ENCODE measurements at places on chromosomes 5 and 9. TPM values are rescaled to one million over a fixed set of nuclear protein-coding genes. Genes with fewer than 3 reads are reported as not detected.

Gene DNM1
- total RNA-seq: 22.6 TPM

Gene KCTD16
- 2.5 TPM for total RNA-seq

Gene FOXD4
- 0.60 TPM for total RNA-seq

- no peaks in the 10 kb centered on the region for H3K36me3 ChIP-seq
- no peaks in the 10 kb centered on the region for H3K27me3 ChIP-seq
- no peak overlapping the region for H3K4me3 ChIP-seq
- no peak overlapping the region for H3K27ac ChIP-seq
- no peaks in the 10 kb centered on the region for H3K4me1 ChIP-seq
- DNase-seq: peak; percentile 38
Measured at GRCh38 chr9:84781458-84781857, 111.9 kb downstream of the NTRK2 start.

- no peak overlapping the region for H3K4me3 ChIP-seq
- H3K27me3 ChIP-seq: no peaks in the 10 kb centered on the region
- H3K27ac ChIP-seq: no peak overlapping the region
- H3K36me3 ChIP-seq: no peaks in the 10 kb centered on the region
- H3K4me1 ChIP-seq: peaks cover 4% of the 10 kb centered on the region
Measured at GRCh38 chr9:89305868-89306267, 5.1 kb upstream of the CKS2 start.

DNA sequence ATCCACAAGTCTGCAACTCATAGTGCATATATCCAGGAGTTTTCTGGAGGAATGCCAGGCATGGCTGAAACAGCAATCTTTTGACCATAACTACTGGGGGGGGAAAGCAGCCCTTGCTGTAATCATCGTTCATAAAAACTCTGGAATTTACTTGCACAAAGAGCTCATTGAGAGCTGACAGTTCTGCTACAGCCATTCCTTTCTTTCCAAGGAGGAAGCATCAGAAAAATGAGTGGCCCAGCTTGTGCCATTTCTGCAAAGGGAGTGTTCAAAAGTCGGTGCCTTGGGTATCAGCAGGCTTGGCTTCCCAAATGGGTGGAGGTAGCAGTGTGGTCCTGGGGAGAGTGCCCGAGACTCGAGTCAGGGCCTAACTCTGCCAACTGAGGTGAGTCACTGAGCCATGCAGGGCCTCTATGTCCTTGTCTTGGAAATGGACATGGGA is 101.5 kb downstream of the GCNT1 start:
- no peaks in the 10 kb centered on the region for H3K27me3 ChIP-seq
- no peak overlapping the region for H3K4me3 ChIP-seq
- DNase-seq: no peak

DNA sequence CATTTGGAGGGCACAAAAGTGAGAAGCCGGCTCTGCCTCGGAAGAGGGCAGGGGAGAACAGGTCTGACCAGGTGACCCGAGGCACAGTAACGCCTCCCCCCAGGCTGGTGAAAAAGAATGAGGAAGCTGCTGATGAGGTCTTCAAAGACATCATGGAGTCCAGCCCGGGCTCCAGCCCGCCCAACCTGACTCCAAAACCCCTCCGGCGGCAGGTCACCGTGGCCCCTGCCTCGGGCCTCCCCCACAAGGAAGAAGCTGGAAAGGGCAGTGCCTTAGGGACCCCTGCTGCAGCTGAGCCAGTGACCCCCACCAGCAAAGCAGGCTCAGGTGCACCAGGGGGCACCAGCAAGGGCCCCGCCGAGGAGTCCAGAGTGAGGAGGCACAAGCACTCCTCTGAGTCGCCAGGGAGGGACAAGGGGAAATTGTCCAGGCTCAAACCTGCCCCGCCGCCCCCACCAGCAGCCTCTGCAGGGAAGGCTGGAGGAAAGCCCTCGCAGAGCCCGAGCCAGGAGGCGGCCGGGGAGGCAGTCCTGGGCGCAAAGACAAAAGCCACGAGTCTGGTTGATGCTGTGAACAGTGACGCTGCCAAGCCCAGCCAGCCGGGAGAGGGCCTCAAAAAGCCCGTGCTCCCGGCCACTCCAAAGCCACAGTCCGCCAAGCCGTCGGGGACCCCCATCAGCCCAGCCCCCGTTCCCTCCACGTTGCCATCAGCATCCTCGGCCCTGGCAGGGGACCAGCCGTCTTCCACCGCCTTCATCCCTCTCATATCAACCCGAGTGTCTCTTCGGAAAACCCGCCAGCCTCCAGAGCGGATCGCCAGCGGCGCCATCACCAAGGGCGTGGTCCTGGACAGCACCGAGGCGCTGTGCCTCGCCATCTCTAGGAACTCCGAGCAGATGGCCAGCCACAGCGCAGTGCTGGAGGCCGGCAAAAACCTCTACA is 11.8 kb downstream of the QRFP start:
- no peak for DNase-seq
- H3K36me3 ChIP-seq: peaks cover 33% of the 10 kb centered on the region
- no peak overlapping the region for H3K27ac ChIP-seq
- no peak overlapping the region for H3K4me3 ChIP-seq

DNA sequence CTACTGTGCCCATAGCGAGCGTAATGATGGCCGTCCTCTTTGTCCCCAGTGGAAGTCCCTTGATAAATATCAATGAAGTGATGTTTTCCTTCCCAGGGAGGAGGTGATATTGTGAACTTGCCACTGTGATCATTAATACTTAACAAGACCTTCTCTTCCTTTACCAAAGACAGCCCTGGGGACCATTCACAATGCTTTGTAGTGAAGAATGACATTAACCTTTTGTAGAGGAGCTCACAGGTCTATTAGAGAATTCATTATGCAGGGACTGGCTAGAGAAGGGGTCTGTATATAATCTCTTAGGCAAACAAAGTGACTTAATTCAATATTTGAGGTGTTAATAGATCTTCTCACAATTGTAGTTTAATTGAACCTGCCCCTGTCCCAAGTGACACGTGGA is 452.9 kb upstream of the DMAC1 start:
- no peaks in the 10 kb centered on the region for H3K4me1 ChIP-seq
- no peaks in the 10 kb centered on the region for H3K36me3 ChIP-seq
- H3K4me3 ChIP-seq: no peak overlapping the region

- no peak overlapping the region for H3K4me3 ChIP-seq
- H3K27ac ChIP-seq: peak overlapping the region; percentile 71
- no peak for DNase-seq
- H3K27me3 ChIP-seq: no peaks in the 10 kb centered on the region
Measured at GRCh38 chr5:95770830-95771708, 39.9 kb downstream of the RHOBTB3 start.

- no peak overlapping the region for H3K27ac ChIP-seq
- H3K36me3 ChIP-seq: no peaks in the 10 kb centered on the region
- H3K4me3 ChIP-seq: no peak overlapping the region
Measured at GRCh38 chr5:21689587-21689986, 1163.6 kb downstream of the CDH12 start.

DNA sequence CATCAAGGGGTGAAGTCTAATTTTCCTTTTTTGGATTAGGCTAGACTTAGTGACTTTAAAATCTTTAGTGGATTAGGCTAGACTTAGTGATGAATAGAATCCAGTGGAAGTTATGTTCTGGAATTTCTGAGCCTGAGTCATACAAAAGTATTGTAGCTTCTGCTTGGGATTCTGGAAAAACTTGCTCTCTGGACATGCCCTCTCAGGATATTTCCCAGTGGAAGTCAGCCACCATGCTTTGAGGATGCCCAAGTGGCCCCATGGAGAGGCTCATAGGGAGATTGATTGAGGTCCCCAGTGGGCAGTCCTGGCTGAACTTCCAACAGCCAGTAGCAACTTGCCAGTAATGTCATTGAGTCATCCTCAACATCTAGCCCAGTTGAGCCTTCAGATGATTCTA is 112.4 kb upstream of the PRLR start:
- H3K27me3 ChIP-seq: no peaks in the 10 kb centered on the region
- H3K27ac ChIP-seq: no peak overlapping the region
- no peak overlapping the region for H3K4me3 ChIP-seq
- H3K4me1 ChIP-seq: no peaks in the 10 kb centered on the region

DNA sequence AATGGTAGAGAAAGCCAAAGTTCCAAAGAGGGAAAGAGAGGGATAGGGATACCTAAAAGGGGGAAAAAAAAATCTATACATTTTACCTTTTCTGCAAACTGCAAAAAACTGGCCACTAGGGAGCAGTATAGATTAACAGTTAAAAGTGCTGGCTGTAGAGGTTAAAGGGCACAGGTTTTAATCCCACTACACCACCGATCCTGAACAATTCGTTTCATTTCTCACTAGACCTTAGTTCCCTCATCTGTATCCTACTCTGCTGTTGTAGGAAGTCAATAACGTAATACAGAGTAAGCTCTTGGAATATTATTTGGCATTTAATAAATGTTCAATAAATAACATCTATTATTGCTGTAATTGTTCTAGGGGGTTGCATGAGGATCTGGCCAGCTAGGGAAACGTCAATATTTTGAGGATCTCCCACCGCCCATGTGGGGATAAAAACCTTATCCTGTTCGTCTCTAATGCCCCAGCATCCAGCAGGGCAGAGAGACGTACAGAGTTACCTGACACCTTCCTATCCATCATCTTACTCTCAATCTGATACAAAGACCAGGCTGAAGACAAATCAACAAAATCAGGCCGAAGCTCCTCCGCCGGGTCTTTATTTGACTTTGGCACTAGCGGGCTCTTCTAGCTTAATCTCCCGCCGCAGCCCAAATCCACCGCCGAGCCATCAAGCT is 757 bp downstream of the CDC26 start:
- H3K27me3 ChIP-seq: no peaks in the 10 kb centered on the region
- no peak for DNase-seq
- peak overlapping the region; percentile 82 for H3K27ac ChIP-seq
- H3K4me3 ChIP-seq: peak overlapping the region; percentile 89
- H3K36me3 ChIP-seq: peaks cover 6% of the 10 kb centered on the region

DNA sequence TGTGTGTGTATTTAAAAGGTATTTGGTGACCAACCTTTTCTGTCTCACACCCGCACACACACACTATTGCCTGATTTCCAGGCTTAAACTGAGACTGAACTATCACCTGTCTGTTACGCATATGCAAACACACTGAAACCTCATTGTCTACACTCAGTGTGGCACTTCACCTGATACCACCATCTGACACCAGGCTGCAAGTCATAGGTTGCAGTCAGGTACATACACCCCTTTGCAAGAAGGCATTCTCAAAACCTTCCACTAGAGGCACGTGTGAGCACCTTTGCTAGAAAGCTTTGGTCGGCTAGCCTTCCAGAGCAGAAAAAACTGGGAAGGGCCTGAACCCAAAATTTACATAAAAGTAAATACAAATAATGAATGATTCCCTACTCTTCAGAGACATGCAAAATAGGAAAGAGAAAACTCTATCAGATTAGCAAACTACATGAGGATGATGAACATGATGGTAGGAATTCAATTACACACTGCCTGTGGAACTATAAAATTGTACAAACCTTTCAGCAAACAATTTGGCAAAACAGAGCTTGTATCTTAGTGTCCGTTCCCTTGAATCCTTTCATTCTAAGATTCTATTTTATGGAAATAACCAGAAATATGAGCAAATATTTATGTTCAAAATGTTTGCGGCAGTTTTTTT is 5.9 kb upstream of the FOXD1 start:
- H3K27me3 ChIP-seq: peaks cover 28% of the 10 kb centered on the region
- H3K4me3 ChIP-seq: no peak overlapping the region
- DNase-seq: peak; percentile 64
- no peak overlapping the region for H3K27ac ChIP-seq
- no peaks in the 10 kb centered on the region for H3K4me1 ChIP-seq

GRCh38 chr5:153765987-153766386 is 272.7 kb downstream of the FAM114A2 start:
- DNase-seq: no peak
- H3K36me3 ChIP-seq: no peaks in the 10 kb centered on the region
- H3K27me3 ChIP-seq: no peaks in the 10 kb centered on the region
- H3K27ac ChIP-seq: no peak overlapping the region
- H3K4me3 ChIP-seq: no peak overlapping the region
- H3K4me1 ChIP-seq: no peaks in the 10 kb centered on the region

- H3K4me3 ChIP-seq: no peak overlapping the region
- no peaks in the 10 kb centered on the region for H3K36me3 ChIP-seq
- H3K27me3 ChIP-seq: no peaks in the 10 kb centered on the region
- peaks cover 9% of the 10 kb centered on the region for H3K4me1 ChIP-seq
- DNase-seq: peak; percentile 86
- H3K27ac ChIP-seq: peak overlapping the region; percentile 13
Measured at GRCh38 chr9:95772320-95773052, 103.0 kb upstream of the ERCC6L2 start.

DNA sequence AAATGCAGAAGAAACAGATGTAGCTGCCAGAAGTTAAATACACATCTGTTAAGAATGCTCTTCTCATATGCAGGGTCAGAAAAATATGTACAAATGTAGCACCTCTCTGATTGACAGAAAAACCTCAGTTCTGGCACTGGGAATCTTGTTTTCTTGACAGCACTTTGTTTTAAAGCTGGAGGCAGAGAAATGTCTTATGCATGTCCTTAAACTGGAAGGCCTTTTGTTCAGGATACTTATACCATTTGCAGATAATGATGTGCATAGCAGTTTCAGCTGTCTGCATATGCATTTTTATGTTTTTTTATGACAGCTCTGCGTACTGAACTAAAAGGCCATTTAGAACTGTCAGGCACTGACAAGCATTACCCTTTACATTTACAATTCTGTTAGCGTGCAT is 567.9 kb downstream of the EBF1 start:
- no peaks in the 10 kb centered on the region for H3K4me1 ChIP-seq
- no peak overlapping the region for H3K27ac ChIP-seq
- H3K36me3 ChIP-seq: no peaks in the 10 kb centered on the region
- H3K27me3 ChIP-seq: no peaks in the 10 kb centered on the region

DNA sequence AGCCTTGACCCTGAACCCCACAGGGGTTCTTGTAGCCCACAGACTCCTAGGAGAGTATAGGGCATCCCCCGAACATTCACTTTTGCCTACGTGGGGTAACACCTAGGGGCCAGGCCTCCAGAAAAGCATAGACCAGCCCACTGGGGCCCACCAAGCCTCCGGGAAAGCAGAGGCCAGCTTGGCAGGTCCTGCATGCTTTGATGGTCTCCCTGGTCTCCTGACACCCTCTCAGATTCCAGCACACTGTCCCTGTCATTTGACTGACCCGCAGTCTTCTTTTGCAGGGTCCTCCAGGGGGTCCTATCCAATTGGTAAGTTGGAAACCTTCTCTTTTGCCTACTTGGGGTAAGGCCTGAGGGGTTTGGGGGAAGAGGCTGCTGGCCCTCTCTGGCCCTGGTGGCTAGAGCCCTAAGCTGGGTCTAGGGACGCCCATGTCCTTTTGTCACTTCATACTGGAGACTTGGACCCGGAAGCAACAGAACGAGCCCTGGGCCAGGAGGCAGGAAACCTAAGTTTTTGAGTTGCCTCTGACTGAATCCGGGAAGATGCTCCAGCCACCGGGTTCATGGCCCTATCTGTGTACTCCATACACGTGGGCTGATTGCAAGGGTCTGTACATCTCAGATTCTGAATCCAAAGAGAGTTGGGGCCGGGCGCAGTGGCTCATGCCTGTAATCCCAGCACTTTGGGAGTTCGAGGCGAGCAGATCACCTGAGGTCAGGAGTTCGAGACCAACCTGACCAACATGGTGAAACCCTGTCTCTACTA is 20.9 kb upstream of the ORM1 start:
- no peak for DNase-seq
- peaks cover 6% of the 10 kb centered on the region for H3K4me1 ChIP-seq
- no peak overlapping the region for H3K27ac ChIP-seq
- H3K4me3 ChIP-seq: no peak overlapping the region
- peaks cover 4% of the 10 kb centered on the region for H3K36me3 ChIP-seq
- H3K27me3 ChIP-seq: no peaks in the 10 kb centered on the region

- no peak overlapping the region for H3K27ac ChIP-seq
- no peak overlapping the region for H3K4me3 ChIP-seq
- H3K4me1 ChIP-seq: no peaks in the 10 kb centered on the region
Measured at GRCh38 chr9:7770111-7770510, 29.5 kb downstream of the DMAC1 start.
